Chondrocyte (in vitro differentiated cells): ENCODE measurements at places on chromosomes 4 and X. TPM values are rescaled to one million over a fixed set of nuclear protein-coding genes. Genes with fewer than 3 reads are reported as not detected.

The LNX1 gene
- 1.1 to 2.3 TPM (median 1.8 TPM) in 3 replicates for total RNA-seq

The ATP11C gene
- 20.4 to 23.9 TPM (median 23.3 TPM) in 3 replicates for total RNA-seq

The IL1RAPL1 gene
- total RNA-seq = not detected in 3 replicates

The CAPN6 gene
- 0.13 to 0.29 TPM (median 0.17 TPM) in 3 replicates for total RNA-seq

The ATP2B3 gene
- 0.17 to 0.46 TPM (median 0.37 TPM) in 3 replicates for total RNA-seq

DNA sequence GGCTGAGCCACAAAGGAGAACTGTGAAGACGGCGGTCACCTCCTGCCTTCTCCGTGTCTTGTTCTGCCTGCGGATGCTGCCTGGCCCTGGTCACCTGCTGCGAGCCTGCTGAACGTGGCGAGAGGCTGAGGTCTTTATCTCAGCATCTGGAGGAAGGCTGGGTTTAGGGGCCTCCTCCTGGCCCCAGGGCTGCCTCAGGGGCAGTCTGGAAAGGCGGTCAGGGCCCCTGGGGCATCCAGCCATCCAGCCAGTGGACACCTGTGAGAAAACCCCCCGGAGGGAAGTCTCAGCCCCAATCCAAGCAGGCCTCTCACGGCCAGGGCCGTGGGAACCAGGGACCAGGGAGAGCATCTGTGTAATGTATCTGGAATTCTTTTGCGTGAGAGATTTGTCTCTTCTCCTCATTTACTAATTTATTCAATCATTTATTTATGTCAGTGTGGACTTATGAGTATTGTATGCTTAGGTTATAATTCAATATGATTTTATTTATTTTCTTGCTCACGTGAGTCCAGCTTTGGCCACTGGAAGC, 11.3 kb downstream of the PDE6B start:
- DNase-seq = peak; percentile 64

The RHOXF1 gene
- total RNA-seq = not detected in 3 replicates
